Endothelial cell (in vitro differentiated cells): ENCODE measurements at places on chromosomes 7 and 10.

DNA sequence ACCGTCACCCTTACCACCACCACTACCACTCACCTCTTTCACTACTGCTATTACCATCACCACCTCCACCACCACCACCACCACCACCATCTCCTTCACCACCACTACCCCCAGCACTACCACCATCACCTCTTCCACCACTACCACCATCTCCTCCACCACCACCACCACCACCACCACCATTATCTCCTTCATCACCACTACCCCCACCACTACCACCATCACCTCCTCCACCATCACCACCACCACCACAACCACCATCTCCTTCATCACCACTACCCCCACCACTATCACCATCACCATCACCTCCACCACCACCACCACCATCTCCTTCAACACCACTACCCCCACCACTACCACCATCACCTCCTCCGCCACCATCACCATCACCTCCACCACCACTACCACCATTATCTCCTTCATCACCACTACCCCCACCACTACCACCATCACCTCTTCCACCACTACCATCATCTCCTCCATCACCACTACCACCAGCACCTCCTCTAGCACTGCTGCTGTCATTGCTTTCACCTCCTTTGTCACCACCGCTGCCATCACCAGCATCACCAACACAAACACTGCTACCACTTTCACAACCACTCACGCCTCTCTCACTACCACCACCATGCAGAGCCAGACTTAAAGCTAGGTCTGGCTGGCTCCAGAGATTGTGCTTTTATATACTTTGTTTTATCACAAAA is 109.3 kb downstream of the ICA1 start:
- DNase-seq = no peak
- peaks cover 24% of the 10 kb centered on the region for H3K36me3 ChIP-seq
- H3K4me1 ChIP-seq = peaks cover 26% of the 10 kb centered on the region
- no peaks in the 10 kb centered on the region for H3K27me3 ChIP-seq

DNA sequence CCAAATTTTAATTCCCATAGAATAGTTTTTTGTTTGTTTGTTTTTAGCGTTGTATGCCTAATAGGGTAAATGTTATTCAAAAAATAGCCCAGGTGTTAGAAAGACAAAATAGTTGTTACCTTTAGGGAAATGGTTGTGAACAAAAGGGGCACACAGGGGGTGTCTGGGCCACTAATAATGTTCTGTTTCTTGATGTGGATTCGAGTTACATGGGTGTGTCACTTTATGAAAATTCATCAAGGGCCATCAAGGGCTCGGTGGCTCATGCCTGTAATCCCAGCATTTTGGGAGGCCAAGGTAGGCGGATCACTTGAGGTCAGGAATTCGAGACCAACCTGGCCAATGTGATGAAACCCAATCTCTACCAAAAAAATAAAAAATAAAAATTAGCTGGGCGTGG is 531.8 kb upstream of the C7orf33 start:
- H3K4me1 ChIP-seq = no peaks in the 10 kb centered on the region
- H3K4me3 ChIP-seq = no peak overlapping the region
- no peak overlapping the region for H3K27ac ChIP-seq
- no peak for DNase-seq
- H3K27me3 ChIP-seq = no peaks in the 10 kb centered on the region

DNA sequence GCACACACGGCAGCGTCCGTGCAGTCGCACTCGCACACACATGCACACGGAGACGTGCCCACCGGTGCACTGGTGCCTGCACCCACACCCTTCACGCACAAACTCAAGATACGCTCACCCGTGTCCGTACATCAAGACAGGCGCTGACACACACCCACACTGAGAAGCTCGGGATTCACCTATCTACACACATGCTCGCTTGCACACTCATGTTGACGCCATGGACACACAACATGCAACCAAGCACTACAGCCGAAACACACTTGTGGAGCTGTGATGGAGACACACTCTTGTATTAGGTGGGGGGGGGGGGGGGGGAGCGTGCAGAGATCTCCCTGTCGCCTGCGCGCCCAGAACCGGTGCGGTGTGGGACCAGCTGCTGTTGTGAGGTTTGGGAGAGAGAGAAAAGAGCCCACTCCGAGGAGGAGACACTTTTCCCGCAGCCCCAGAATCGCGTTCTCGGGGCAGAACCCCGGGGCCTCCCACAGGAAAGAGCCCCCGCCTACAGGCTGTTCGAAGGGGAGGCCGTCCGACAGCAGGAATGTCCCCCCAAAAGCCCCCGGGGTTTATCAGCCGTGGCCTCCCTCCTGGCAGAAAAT is 605 bp upstream of the NFKB2 start:
- DNase-seq = no peak
- peak overlapping the region; percentile 22 for H3K27ac ChIP-seq
- H3K36me3 ChIP-seq = no peaks in the 10 kb centered on the region
- peak overlapping the region; percentile 88 for H3K4me3 ChIP-seq
- H3K27me3 ChIP-seq = peaks cover 11% of the 10 kb centered on the region
- H3K4me1 ChIP-seq = peaks cover 5% of the 10 kb centered on the region

DNA sequence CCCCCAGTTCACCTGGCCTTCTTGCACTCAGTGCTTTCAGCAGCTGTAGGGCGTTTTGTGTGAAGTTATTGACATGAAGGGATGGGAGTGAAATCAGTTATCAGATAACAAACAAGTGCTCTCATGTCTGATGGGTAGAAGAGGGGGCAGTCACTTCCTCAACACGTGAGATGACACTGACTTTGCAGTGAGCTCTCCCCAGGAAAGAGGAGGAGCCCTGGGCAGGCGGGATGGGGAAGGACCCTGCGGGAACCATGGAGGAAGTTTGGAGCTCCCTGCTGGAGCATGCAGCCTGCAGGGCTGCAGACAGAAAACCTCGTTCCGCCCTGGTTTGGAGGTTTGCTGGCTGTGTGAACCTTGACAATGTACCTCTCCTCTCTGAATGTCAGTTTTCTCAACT is 38.7 kb downstream of the GPR26 start:
- H3K4me1 ChIP-seq = no peaks in the 10 kb centered on the region
- H3K27me3 ChIP-seq = peaks cover 6% of the 10 kb centered on the region
- no peak overlapping the region for H3K27ac ChIP-seq

DNA sequence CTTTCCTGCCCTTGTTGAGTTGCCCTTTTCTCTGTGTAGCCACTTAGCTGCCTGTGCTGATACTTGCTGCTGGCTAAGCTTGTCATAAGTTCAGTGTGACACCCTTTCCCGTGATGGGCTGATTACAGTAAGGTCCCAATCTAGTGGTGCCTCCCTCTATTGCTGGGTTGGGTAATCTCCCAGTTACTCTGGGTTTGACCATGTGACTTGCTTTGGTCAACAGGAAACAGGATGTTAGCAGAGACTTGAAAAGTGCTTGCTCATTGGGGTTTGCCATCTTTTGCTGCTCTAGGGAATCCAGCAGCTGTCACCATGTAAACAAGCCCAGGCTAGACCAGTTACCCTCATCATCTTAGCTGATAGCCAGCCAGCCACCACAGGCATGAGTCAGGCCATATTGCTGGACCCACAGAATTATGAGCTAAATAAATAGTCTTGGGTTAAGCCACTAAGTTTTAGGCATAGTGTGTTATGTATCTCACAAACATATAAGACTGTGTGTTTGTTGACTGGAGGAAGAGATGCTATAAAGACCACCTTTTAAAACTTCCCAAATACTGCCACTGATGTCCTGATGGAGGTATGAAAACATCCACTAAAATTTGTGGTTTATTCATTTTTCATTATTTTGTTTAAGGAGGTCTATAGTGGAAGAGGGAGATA is 4.0 kb upstream of the LEP start:
- peaks cover 10% of the 10 kb centered on the region for H3K36me3 ChIP-seq
- H3K4me3 ChIP-seq = no peak overlapping the region
- peaks cover 3% of the 10 kb centered on the region for H3K27me3 ChIP-seq
- peaks cover 5% of the 10 kb centered on the region for H3K4me1 ChIP-seq

GRCh38 chr10:6738112-6738768 is 158.2 kb upstream of the PRKCQ start:
- DNase-seq = peak; percentile 16
- peaks cover 60% of the 10 kb centered on the region for H3K4me1 ChIP-seq
- peaks cover 5% of the 10 kb centered on the region for H3K27me3 ChIP-seq
- no peaks in the 10 kb centered on the region for H3K36me3 ChIP-seq

DNA sequence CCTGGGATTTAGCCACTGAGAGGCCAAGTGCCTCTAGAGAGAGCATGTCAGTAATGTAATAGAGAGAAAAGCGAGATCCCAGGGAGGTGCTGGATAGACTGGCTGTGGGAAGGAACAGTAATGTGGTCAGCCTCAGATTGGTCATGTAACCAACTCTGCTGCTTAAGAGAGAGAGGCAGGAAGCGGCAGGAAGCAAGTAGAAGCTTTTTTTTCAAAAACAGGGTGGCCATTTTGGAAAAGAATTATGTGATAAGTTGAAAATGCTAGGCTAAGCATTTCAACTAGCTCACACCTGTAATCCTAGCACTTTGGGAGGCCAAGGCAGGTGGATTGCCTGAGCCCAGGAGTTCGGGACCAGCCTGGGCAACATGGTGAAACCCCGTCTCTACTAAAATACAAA is 3.7 kb upstream of the PCOLCE start:
- no peak overlapping the region for H3K4me3 ChIP-seq
- H3K27me3 ChIP-seq = peaks cover 4% of the 10 kb centered on the region
- DNase-seq = no peak

DNA sequence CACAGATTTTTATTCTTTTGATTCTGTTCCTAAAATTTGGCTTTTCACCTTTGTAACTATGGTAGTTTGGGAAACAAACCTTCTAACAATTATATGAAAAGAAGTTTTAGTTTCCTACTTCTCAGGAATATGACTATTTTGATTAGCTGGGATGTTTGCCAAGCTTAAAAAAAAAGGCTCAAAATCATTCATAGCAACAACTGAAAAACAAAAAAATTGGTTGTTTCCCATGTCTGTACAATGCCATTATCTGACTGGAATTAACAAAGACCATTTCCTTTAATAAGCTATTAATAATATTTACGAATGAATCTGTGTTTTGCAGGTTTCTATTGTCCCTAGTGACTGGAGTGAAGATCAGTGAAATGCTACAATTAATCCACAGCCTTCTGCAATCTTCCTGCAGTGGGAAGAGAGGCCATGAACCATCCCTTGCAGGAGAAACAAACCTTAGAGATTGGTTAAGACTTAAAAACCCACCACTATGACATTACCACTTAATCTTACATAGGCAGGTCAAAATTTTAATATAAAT is 4.2 kb downstream of the PURB start:
- H3K4me3 ChIP-seq = no peak overlapping the region
- peaks cover 8% of the 10 kb centered on the region for H3K36me3 ChIP-seq
- peaks cover 8% of the 10 kb centered on the region for H3K27me3 ChIP-seq
- no peak overlapping the region for H3K27ac ChIP-seq
- H3K4me1 ChIP-seq = peaks cover 31% of the 10 kb centered on the region

GRCh38 chr7:116650436-116650835 is 21.6 kb upstream of the MET start:
- H3K36me3 ChIP-seq = no peaks in the 10 kb centered on the region
- DNase-seq = no peak
- no peak overlapping the region for H3K4me3 ChIP-seq
